Hepatocyte (in vitro differentiated cells): ENCODE measurements at places on chromosomes 7 and 10. TPM values are rescaled to one million over a fixed set of nuclear protein-coding genes. Genes with fewer than 3 reads are reported as not detected.

The CUL1 gene
- polyA plus RNA-seq: 55.3 and 56.7 TPM in 2 replicates

The PCGF6 gene
- 5.7 and 7.7 TPM in 2 replicates for polyA plus RNA-seq

The RBP4 gene
- polyA plus RNA-seq: 761 and 997 TPM in 2 replicates

The MACC1 gene
- 6.9 and 7.2 TPM in 2 replicates for polyA plus RNA-seq

The FXYD4 gene
- polyA plus RNA-seq: 0.19 and 4.8 TPM in 2 replicates

The TMEM270 gene
- polyA plus RNA-seq: 0.30 and 0.47 TPM in 2 replicates

The INA gene
- 0.71 TPM in 1 of 2 replicates, not detected in the other for polyA plus RNA-seq

The PAPSS2 gene
- polyA plus RNA-seq: 38.3 and 39.5 TPM in 2 replicates

The SEMA4G gene
- polyA plus RNA-seq: 28.6 and 38.9 TPM in 2 replicates

The TMEM178B gene
- 0.24 and 0.26 TPM in 2 replicates for polyA plus RNA-seq
